ENCODE measurements at places on chromosomes 5 and 9.

DNA sequence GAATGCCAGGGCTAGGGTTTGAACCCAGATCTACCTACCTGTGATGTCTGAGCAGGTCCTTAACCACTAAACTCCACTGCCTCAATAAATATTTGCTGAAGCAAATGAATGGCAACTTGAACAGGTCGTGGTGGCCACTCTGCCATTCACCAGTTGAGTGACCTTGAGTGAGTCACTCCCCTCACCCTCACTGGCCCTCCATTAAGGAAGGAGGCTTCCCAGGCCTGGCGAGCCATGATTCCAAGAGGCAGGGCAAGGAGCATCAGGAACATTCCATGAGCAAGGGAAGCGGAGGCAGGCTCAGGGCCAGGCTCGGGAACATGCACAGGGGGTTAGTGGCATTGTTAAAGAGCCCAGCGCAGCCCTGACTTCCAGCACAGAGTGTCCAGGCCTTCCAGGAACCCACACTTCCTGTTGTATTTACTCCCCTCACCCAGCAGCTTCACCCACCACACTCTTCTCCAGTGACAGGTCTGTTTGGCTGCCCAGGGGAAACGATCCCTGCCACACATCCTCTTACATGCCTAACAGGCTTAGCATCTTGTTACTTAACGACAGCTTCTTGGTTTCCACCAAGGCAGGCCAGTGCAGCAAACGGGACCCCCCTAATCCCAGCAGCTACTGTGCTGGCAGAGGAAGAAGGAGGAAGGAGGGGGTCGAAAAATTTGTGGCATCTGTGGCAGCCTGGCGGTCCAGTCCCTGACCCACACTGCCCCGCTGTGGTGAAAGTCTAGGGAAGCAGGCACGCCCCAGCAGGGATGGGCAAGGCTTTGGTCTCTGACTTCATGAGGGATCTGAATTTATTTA is 43.7 kb upstream of the TTC1 start:
- ATAC-seq: peak; percentile 79

GRCh38 chr9:114532561-114533237 is 27.4 kb upstream of the WHRN start:
- no peak for ATAC-seq

GRCh38 chr5:132408965-132409364 is 39.5 kb downstream of the SLC22A5 start:
- ATAC-seq: no peak

DNA sequence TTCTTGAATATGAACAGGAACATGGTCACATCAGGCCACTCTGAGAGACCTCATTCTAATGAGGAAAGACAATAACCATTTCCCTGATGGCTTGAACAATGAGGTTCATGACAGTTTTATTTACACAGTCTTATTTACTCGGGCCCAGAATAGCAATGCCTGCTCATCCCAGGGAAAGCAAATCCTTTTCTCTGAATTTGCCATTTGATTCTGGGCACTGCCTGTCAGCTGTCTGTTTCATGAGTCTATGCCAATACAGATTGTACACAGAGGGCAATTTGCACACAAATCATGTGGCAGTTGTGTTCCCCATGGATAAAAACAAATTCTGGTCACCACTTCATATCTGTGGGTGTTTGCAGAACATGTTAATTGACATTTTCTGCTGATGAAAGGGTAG is 492.5 kb downstream of the ACTL7B start:
- ATAC-seq: no peak

DNA sequence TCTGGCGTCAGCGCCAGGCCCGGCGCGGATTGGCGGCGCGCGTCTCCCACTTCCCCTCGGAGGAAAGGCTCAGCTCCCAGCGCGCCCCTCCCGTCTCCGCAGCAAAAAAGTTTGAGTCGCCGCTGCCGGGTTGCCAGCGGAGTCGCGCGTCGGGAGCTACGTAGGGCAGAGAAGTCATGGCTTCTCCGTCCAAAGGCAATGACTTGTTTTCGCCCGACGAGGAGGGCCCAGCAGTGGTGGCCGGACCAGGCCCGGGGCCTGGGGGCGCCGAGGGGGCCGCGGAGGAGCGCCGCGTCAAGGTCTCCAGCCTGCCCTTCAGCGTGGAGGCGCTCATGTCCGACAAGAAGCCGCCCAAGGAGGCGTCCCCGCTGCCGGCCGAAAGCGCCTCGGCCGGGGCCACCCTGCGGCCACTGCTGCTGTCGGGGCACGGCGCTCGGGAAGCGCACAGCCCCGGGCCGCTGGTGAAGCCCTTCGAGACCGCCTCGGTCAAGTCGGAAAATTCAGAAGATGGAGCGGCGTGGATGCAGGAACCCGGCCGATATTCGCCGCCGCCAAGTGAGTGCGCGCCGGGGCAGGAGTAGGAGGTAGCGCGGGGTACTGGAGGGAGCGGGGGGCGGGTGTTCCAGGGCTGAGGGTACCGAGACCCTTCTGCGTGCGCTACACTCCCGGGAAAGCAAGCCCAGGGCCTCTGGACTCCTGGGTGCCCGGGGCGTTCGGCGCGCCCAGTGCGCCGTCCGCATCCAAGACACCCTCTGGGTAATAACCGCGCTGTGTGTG is at the start of gene MSX2:
MSX2 (plus strand) TSS at position 99 of the 777 bp plus-strand sequence; CDS start at position 177, 78 bp downstream.
- peak; percentile 95 for ATAC-seq

- no peak for ATAC-seq
Observed at GRCh38 chr5:139901251-139901575, 105.6 kb downstream of the PSD2 start.

GRCh38 chr9:19410594-19410993 is 1.8 kb downstream of the ACER2 start:
- ATAC-seq: no peak

- no peak for ATAC-seq
Observed at GRCh38 chr9:90988318-90988717, 186.7 kb downstream of the SYK start.

- no peak for ATAC-seq
Observed at GRCh38 chr5:178605788-178606187, 15.6 kb upstream of the COL23A1 start.

- ATAC-seq: no peak
Observed at GRCh38 chr5:151620461-151620840, 29.3 kb upstream of the FAT2 start.

GRCh38 chr5:34978681-34979080 is 49.3 kb downstream of the DNAJC21 start:
- no peak for ATAC-seq

GRCh38 chr9:131589993-131590392 is 44.7 kb downstream of the PRRT1B start:
- ATAC-seq: no peak

- ATAC-seq: no peak
Observed at GRCh38 chr5:16143361-16144049, 36.1 kb downstream of the MARCHF11 start.

DNA sequence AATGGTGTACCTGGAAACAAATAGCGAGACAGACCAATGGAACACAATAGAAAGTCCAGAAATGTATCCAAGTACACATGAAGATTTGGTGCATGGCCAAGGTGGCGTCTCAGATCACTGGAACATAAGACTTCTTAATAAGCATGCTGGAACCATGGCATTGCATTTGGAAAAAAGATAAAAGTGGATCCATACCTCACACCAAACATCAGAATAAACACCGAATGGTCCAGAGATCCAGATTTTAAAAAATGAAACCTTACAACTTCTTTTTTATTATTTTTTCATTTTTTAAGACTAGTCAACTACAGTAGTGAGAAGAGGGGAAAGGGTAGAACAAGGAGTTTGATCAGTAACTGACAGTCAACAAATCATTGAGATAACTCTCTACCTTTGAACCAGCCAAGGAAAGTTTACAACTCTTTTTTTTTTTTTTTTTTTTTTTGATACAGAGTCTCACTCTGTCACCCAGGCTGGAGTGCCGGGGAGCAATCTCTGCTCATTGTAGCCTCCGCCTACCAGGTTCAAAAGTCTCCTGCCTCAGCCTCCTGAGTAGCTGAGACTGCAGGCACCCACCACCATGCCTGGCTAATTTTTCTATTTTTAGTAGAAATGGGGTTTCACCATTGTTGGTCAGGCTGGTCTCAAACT is 8.8 kb upstream of the DUSP1 start:
- no peak for ATAC-seq

- ATAC-seq: no peak
Observed at GRCh38 chr9:1837453-1838084, 177.6 kb upstream of the SMARCA2 start.

DNA sequence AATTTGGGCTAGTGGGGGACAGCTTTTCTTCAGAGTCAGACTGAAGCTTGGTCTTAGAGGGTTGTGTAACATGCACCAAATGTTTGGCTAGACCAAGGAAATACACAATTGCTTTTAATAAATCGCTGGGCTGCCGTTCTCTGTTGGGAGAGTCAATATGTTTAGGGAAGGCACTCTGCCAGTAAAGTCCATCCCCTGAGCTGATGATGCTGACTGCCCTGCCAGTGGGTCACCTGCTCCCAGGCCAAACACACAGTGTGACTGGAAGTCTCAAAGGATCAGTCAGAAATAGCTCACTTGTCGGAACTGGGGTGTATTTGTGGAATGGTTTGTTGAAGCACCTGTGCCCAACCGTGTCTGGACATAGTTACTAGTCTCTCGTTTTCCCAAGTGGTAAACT is 17.9 kb upstream of the ZNF474 start:
- ATAC-seq: no peak

GRCh38 chr5:2576823-2577222 is 174.7 kb downstream of the IRX2 start:
- no peak for ATAC-seq

GRCh38 chr9:121289772-121290370 is 21.9 kb downstream of the GSN start:
- no peak for ATAC-seq

DNA sequence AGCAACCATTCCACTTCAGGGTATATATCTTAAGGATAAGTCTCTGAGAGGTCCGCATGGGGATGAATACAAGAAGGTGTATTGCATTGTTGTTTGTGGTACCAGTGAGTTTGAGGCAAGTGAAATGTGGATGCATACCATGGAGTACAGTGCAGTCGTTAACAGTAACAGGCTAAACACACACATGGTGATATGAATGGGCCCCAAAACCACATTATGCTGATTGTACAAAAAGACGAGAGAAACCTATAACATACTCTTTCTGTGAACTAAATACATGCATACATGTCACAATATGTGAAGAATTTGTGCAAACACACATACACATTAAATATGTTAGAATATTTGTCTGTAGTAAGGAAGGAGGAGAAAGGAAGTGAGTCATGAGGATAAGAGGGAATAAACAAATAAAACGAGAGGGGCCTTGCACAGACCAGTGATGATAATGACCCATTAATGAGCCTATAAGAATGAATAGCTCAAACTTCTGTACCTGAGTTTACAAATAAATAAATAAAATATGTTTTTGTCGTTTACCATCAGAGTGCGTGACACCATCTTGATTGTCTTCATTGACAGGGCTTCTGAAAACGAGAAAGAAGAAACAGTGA is 66.5 kb upstream of the RICTOR start:
- no peak for ATAC-seq

DNA sequence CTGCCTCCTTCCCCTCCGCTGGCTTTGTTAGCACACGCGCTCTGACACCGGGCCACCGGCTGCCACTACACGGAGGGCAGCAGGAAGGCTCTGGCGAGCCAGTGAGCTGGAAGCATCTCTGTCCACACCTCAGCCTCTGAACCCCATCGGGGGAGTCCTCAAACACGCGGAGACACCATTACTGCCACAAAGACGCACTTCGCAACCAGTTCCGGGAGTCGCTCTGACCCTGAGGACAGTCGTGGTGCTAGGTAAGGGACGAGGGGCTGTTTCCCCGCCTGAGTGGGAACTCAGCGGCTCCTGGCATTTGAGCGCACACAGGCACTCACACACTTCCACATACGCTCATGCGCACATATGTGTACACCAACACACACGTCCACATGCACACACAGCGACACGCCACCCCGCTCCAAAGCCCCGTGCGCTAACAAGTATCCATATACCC is 160.0 kb downstream of the C9orf152 start:
- ATAC-seq: peak; percentile 24

DNA sequence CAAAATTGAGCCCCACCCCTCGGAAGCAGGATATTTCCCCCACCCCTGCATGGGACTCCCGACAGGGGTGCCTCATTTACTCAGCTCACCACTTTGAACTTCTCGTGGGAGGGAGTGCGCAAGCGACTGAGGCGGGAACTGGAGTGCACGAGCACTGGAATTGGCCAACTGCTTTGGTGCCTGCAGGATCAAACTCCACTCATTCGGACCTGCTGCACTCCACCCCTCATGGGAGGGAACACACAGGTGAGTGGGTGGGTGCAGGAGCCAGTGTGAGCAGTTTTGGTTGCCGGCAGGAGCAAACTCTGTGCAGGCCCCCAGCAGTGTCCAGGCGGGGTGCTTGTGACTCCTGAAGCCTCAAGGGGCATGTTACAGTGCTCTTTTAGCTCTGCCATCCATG is 301.2 kb downstream of the TUSC1 start:
- ATAC-seq: no peak

Data from esophagus mucosa (tissue), 1 donor.